ENCODE measurements at places on chromosomes 1 and 21. TPM values are rescaled to one million over a fixed set of nuclear protein-coding genes. Genes with fewer than 3 reads are reported as not detected.

GRCh38 chr1:153816283-153816889, 41.2 kb downstream of the SLC27A3 start:
- DNase-seq, result no peak

- DNase-seq, result no peak
Measured at GRCh38 chr1:160104486-160104885, 6.1 kb upstream of the IGSF8 start.

GRCh38 chr1:73886716-73887115, 311.3 kb downstream of the LRRIQ3 start:
- no peak for DNase-seq

DNA sequence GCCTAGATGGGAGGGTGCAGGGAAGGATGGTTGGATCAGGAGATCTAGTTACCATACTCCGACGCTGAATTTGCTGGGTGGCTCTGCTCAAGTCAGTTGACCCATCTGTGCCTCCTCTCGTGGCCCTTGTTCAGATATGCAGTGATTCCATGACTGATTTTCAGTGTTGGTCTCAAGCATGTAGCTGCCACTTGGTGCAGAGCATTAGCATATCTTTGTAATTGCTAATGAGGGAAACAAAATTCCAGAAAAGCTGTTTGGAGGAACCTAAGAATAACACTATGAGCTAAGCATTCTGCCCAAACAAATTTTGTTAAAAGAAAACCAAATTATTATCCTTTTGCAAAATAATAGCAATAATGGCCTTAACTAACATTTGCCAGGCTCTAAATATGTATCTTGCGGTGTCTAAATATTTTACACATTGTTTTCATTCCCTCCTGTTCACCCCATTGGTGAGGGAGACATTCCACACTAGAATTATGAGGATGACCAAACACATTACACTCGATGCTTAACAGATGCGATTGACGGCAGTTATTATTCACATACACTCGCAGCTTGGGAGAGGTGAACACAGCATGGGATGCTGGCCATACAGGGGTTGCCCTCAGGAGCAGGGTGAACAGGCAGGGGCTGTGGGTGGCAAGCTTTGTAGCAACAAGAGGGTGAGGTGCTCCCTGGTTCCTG, 69.1 kb downstream of the KCNJ15 start:
- DNase-seq, result no peak

- DNase-seq, result no peak
Measured at GRCh38 chr1:55848906-55849305, 633.7 kb upstream of the USP24 start.

GRCh38 chr1:239112101-239112935, 274.1 kb upstream of the CHRM3 start:
- no peak for DNase-seq

Gene TAF12
- 15.2 TPM for total RNA-seq

Gene ZNF691
- total RNA-seq, result 9.5 TPM

- DNase-seq, result no peak
Measured at GRCh38 chr1:167453123-167453522, 65.2 kb downstream of the CD247 start.

DNA sequence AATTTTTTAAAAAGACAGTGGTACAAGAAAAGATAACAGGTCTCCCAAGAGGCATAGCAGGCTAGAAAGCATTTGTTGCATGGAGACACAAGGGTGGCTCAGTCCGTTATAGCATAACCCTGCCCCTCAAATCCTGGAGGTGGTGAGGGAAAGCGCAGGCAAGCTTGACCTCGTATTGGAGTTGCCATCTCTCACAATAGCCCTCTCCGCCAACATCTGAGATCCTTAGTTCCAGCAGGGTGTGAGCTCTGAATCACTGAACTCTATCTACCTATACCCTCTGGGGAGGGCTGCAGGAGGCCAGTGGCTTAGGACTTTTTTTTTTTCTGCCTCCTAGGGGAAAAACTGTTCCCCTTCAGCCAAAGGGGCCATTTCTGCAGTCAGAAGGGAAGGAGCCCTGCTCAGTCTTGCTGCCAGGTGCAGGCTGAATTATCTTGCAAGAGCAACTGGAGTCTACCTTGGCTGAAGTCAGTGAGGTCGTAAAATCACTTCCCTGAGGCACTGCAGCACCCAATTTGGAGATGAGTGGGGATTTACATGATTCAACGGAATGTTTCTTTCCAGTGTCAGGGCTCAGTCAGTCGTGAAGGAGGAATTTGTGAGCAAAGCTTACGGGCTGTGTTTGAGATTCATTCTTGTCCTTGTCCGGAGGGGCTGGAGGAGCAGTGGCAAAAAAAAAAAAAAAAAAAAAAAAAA, 17.2 kb upstream of the C8A start:
- no peak for DNase-seq

DNA sequence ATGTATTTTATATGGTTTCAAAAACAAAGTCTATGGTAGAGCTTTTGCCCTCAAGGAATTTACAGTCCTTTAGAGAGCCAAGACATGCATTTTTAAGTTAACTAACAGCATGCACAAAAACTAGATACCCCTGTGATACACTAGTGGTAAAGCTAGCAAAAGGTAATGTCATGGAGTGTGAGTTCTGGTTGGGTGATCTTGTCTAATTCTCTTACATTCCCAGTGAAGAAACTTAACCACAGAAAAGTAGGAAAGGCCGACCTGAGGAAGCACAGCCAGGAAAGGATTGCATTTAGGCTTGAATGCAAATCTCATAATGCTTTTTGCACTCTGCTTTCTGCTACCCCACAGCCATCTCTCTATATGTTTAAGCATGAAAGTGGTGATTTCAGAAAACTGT, 202.2 kb downstream of the ROR1 start:
- DNase-seq, result no peak

DNA sequence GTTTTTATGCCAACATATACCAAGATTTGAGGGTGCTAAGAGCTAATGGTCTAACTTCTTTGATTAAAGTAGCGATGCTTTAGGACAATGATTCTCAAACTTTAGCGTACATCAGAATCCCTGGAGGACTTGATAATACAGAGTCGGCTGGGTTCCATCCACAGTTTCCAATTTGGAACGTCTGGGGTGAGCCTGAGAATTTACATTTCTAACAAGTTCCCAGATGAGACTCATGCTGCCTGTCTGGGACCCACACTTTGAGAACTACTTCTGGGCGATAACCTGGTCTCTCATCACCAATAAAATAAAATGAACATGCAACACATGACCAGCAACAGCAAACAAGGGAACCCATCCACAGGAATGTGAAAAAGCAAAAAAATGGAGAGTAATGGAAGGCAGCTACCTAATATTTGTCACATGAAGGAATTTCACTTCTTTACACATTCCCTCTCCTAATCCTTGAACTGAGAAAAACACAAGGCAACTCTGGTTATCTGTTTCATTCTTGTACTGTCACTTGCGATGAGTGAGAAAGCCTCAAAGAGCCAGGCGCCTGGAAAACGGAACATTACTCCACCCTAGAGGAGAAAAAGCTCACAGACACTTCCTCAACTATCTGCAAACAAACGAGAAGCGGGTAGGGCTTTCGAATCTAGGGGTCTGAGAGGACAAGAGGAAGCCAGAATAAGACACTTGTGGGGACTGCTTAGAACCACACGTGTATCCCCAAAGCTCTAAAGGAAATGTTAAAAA, 14.0 kb downstream of the HSF2BP start:
- peak; percentile 28 for DNase-seq

- peak; percentile 95 for DNase-seq
Measured at GRCh38 chr1:204350857-204351573, 8.7 kb downstream of the PLEKHA6 start.

DNA sequence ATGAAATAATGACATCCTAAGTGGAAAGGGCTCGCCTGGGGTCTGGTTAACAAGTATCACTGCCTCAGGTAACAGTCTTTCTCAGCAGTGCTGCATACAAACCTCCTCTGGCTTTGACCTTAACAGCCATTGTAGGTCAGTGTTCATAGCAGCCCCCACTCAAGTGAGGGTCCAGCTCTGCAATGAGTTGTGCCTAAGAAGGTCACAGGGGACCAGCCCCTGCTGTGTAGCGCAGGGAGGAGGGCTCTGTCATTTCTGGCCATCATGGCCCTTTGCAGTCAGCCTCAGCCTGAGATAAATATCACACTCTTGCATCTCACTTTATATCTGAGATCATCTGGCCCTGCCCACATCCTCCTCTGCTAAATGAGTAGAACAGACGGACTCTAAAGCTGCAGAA, 18.1 kb upstream of the MYSM1 start:
- no peak for DNase-seq

Gene DCST1
- total RNA-seq, result not detected

DNA sequence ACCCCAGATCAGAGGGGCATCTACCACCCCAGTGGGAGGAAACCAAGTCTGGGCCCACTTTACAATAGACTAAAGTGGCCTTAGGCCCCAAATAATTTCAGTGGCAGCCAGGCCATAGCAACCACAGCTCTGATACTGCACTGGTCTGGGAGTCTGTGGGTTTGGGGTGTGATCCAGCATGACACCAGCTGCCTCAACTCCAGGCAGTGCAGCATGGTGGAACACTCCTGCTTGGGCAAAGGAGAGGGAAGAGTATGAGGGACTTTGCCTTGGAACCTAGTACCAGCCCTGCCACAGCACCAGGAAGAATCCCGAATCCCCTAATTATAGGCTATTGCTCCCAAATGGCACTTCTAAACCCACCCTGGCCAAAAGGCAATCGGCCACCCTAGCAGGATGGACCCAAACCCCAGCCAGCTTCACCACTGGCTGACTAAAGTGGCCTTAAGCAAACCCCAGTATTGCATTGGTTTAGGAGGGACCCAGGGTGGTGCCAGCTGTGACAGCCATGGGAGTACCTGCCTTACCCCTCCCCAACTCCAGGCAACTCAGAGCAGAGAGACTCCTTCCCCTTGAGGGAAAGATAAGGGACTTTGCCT, 47.1 kb downstream of the PACC1 start:
- no peak for DNase-seq

Measured in glutamatergic neuron (in vitro differentiated cells).